ENCODE measurements at places on chromosomes 5 and 9.

DNA sequence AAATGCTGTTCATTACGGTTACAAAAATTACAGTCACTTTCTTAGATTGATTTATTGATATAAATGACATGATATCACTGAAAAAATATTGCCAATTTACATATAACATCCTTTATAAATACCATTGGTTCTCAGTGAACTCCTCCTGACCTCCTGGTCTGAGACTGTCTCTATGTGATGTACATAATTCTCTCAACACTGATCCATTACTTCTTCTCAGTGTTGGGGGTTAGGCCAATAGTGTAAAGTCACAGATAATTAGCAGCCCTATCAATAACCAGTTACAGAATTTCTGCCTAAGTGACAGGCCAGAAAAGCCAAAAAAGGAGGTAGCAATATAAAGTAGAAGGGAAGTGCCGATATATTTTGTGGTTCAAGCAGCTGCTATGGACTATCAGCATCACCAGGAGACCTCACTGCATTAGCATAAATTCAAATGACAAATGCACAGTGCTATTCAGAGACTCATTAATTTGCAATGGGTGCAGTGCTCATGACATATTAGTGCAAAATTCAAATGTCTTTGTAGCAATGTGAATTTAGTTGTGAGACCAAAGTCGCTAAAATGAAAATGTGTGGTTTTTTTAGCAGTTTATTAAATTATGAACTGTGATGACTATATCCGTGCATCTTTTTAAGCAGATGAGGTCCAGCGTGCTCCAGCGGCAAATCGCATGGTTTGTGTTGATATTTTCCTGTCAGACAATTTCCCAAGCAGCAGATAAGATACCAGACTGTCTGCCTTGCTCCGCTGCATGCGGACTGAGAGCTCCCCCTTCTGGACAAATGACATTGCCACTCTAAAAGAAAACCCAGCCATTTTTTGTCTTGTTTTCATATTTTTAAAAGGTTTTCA, 144.6 kb downstream of the CETN3 start:
- peak; percentile 61 for DNase-seq

DNA sequence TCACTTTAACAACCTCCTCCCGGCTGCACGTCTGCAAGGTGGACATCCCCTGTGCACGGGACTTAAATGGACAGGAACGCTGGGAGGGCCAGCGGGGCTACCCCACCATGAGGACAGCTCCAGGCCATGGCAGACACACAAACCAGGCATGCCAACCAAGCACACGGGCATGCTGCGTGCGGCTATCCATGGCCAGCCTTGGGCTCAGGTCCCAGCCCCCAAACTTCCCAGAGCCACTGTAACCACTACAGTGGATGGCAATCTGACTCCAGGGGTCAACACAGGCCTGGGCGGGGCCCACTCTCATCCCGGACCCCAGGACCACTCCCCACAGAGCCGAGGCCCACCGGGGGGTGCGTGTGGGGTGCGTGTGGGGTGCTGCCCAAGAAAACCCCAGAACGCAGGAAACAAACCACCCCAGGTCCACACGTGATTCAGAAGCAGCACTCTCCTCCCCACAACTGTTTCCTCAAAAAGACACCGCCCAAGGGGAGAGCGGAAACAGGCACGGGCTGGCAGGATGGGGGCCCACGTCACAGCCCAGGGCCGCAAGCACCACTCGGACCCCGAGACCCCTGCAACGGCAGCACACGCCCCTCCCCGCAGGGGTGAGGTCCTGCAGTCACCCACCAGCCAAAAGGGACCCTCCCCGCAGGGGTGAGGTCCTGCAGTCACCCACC, 7.4 kb downstream of the SLC12A7 start:
- DNase-seq: no peak

GRCh38 chr5:63602971-63603370, 359.3 kb downstream of the HTR1A start:
- no peak for DNase-seq

DNA sequence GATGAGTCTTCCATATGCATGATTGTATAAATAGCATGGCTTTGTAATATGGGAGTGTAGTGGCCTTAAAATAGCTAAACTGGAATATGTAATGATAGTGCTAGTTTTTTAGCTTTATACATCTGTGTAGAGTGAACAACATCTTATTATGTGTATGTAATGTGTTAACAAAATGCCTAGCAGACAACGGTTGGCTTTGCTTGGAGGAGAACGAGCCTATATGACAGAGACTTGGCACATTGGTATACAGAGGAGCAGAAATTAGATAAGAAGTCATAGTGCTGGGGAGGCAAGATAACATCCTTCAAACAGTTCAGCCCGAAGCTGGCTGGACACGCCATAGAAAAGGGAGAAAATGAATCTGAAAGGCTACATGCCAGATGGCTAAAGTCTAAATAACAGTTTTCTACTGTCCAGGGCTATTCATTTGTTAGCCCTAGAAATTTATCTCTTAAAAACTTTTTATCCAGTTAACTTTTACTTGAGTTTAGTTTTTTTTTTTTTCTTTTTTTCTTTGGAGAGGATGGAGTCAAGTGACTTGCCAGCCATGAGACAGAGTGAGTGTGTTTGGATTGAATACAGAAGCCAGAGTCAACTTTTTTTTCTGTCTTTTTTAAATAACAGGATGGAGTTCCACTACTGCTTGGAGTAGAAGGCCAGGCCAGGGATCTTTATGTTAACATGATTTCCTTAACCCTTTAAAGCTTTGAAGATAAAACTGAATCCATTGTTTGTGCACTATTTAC, 214.4 kb upstream of the ACTBL2 start:
- DNase-seq: peak; percentile 47

- DNase-seq: no peak
Observed at GRCh38 chr5:132408456-132408855, 38.9 kb downstream of the SLC22A5 start.

GRCh38 chr9:21856301-21857094, 54.1 kb downstream of the MTAP start:
- peak; percentile 51 for DNase-seq

DNA sequence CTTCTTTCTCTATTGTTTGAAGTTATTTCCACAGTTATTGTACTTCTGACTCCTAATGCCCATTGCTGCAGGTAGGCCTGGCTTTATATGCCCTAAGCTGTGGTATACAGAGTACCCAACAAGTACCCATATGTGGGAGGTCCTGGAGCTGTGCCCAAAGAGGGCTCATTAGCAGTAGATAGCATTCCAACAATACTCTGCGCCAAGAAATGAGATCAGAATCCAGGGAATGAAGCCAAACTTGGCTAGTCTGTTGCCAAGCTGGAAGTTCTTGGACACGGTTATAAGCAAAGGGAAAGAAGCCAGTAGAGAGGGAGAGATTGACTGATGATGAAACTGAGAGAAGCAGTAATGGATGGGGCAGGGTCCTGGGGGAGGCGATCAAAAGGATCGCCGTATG, 29.7 kb upstream of the FAM169A start:
- peak; percentile 59 for DNase-seq

GRCh38 chr5:127111112-127111511, 37.8 kb upstream of the C5orf63 start:
- no peak for DNase-seq

Data from IMR-90 (cell line).